ENCODE measurements at places on chromosomes 6 and 20.
A peak's percentile ranks its signal among the peaks of the same experiment; 100 is the strongest.

GRCh38 chr20:31663524-31663837 is 25.8 kb downstream of the COX4I2 start:
- DNase-seq, result no peak

DNA sequence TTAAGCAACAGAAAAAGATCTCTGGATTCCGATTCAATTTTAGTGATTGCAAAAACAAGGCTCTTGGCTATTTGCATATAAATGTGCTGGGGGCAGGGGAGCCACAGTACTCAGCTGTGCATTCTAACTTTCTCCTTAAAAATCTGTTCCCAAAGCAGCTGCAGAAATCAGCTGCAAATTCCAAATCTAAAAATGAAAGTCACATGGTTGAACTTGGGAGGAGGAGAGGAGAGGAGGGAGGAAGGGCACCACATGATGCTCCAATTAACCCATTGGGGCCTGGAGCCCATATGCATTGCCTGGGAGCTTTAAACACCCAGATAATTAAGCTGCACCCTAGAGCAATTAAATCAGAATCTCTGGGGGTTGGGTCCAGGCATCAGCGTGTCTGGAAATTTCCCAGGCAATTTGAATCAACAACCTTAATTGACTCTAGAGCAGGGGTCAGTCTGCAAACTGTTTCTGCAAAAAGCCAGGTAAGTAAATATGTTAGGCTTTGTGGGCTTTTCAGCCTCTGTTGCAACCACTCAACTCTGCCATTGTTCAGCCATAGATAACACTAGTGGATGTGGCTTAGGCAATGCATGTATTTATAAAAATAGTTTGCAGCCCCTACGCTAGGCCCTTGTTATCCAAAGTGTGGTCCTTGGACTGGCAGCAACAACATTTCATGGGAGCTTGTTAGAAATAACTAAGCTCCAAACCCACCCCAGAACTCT is 508.1 kb downstream of the KIF16B start:
- peak; percentile 49 for DNase-seq

- peak; percentile 28 for DNase-seq
Measured at GRCh38 chr6:4441981-4442434, 306.6 kb upstream of the ECI2 start.

DNA sequence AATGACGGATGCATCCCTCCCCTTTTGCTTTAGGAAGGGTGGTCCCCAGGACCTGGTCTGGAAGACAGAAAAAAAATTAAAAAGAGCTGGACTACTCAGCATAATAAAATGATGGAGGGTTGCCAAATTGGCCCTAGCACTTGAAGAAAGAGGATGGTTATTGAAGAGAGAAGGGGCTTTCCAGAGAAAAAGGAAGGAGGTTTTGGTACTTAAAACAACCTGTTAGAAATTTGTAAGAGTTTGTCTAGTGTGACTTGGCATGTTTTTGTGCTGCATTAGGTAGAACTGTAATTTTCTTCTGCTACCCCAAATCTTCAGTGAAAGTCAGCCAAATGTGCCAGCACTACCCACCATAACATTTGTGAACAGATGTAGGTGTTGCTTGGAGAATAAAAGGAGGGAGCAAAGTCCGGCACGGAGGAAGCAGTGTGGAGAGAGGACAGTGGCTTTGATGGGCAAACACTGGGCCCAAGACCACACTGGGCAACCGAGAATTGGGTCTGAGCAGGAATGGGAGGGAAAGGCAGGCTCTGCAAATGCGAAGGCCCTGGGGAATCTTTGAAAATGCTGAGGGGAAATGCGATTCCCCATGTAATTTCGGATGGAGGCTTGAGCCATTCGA is 160.9 kb downstream of the QRSL1 start:
- no peak for DNase-seq

GRCh38 chr6:160418370-160418769 is 70.2 kb downstream of the SLC22A3 start:
- no peak for DNase-seq

GRCh38 chr6:27604986-27605385 is 132.1 kb upstream of the ZNF184 start:
- no peak for DNase-seq

GRCh38 chr20:11546939-11547338 is 370.8 kb upstream of the BTBD3 start:
- no peak for DNase-seq

GRCh38 chr20:35306931-35307517 is 14.8 kb upstream of the FAM83C start:
- peak; percentile 81 for DNase-seq

- no peak for DNase-seq
Measured at GRCh38 chr6:21332660-21333059, 260.9 kb upstream of the SOX4 start.

- DNase-seq, result no peak
Measured at GRCh38 chr6:108145639-108146038, 20.2 kb upstream of the NR2E1 start.

- peak; percentile 68 for DNase-seq
Measured at GRCh38 chr6:116411284-116411623, 40.5 kb downstream of the DSE start.

DNA sequence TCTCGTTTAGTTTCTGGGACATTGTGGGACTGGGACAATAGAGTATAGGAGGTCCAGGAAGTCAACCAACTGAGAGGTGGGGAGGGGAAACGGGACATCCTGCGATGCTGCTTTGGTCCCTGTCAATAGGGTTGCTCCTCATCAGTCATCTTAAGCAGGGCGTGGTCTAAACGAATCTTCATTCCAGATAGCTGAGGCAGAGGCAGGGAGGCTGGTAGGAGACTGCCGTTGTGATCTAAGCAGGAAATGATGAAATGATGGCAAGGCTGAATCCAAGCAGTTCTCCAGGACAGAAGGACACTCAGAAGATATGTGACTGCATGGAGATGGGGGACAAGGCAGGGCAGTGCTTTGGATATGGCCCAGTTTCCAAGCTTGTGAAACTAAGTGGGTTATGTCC is 953.4 kb downstream of the KIF16B start:
- no peak for DNase-seq

DNA sequence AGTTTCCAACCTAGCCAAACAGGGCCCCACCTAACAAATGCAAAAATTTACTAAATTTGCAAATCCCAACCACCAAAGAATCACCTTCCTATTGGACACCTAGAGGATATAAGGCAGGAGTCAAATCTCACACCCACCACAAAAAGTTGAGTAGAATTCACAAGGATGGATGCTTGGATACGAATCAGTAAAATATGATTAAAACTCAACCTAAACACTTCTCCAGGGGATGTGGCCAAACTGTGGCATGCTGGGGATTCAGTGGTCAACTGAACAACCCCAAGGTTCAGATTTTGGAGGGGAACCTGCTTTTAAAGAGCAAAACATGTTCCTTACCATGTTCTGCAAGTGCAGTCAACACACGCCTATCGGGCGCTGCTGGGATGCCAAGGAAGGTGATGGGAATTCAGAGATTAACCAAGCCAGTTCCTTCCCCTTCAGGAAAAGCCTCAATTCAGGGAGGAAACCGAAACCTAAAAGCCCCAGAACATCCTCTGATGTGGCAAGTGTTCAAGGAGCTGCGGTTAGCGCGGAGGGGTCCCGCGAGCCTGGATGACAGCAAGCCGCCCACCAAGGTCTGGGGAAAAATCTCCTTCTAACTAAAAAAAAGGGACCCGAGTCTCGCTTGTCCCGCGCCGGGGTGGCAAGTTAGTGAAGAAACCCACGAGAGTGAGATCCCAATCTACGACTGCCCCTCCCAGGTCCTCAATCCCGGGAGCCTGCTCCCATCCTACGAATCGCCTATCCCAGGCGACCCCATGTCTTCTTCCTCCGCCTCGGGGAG is 902 bp downstream of the SAMHD1 start:
- DNase-seq, result peak; percentile 13

GRCh38 chr20:55538261-55538908 is 466.9 kb downstream of the CBLN4 start:
- DNase-seq, result peak; percentile 20

- DNase-seq, result no peak
Measured at GRCh38 chr6:18795726-18796125, 408.6 kb downstream of the RNF144B start.

DNA sequence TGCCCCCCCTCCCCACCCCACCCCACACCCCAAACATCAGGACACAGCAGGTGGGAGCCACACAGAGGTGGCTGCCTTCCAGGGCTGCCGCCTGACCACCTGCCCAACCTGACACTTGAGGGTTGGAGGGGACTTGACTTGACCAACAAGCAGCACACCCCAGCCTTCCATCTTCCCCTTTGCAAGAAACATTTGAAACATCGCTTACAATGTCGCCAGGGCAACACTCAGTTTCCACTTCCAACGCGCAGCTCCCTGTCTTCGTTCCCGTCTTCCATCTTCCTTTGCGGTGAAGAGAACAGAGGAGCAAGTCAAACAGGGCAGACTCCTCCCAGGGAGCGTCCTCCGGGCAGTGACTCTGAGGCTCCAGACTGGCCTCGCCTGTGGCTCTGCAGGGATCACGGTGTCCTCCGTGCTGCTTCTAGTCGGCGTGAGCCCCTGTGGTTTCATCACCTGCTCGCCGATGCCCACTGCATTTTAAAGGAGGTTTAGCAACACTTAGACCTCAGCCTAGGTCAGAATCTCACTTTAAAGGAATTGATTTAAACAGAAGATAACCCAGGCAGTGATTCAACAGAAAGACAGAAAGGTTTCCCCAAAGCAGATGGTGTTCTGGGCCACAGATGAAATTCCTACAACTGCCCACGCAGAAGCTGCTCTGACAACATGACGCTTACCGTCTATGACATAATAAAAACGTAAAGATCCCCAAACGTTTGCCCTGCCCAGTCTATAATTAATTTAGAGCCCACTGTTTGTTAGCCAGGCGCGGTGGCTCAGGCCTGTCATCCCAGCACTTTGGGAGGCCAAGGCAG is 130.8 kb downstream of the TAF4 start:
- no peak for DNase-seq

DNA sequence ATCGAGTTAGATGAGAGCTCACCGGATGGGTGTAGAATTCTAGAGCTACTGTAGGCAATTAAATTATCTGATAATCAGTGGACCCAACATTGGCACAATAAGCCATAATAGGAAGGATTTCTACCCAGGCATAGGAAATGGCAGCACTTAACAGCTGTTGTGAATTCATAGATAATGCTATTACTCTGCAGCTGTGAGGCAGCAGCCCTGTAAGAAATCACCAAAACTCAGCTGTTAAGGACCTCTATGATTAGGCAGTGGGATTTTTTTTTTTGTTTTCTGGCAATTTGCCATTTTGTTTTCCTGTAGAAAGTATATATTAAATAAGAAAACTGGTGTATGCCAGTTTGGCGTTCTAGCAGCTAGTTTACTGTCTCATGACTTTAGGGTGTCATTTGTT is 609.1 kb upstream of the SLC35B3 start:
- no peak for DNase-seq

DNA sequence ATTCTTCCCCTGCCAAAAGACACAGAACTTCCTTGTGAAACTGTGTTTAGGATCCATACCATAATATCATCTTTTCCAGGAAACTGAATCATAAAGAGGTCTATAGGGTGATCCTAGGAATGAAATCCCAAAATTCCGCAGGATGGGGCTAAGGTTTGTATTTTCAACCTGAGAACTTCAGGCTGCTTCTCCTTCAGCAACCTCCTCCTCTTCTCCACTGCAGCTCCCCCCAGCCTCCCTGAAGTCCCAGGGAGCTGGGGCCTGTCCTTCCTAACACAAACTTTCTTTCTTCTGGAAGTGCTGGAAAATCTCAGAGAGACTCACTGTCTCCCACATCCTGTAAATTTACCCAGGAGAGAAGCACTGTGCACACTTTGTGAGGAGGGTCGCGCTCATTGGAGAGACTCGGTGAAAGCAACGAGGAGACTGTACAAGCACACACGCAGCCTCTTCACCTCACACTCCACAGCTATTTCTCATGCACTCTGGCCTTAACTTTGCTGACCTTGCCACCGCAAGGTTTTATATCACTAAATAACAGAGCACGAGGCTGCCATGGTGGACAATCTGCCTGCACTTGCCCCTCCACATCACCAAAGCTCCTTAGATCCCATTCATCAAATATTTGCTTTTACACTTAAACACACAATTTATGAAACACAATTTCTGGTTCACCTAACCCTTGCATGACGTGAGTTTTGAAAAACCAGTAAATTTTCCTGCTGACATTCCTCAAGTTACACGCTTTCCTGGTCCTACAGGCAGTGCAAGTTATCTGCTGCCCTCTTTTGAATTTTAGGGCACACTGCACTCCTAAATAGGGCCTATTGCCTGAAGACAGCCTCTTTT is 14.3 kb downstream of the ID4 start:
- peak; percentile 87 for DNase-seq

DNA sequence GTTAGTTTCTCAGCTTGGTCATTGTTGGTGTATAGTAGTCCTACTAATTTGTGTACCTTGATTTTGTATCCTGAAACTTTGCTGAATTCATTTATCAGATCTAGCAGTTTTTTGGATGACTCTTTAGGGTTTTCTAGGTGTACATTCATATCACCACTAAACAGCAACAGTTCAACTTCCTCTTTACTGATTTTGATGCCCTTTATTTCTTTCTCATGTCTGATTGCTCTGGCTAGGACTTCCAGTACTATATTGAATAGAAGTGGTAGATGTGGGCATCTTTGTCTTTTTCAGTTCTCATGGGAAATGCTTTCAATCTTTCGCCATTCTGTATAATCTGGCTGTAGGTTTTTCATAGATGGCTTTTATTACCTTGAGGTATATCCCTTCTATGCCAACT is 61.3 kb upstream of the HEY2 start:
- no peak for DNase-seq

- peak; percentile 55 for DNase-seq
Measured at GRCh38 chr20:32332614-32333013, 25.5 kb upstream of the ASXL1 start.

DNA sequence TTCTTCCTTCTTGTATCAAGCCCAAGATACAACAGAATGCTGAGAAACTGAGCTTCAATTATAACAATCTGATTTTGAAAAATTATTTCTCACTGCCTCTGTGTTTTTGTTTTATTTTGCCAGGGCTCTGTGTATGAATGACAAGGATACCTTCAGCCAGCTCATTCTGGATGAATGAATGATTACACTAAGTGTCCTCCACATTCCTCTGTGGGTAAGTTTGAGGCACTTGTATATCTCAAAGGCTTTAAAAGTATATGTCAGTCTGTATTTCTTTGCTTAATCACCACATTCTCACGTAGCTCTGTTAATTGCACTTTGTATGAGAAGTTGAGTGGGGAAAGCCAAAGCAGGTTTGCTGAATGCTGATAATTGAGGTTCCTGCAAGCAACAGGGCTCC is 95.1 kb downstream of the TIAM2 start:
- DNase-seq, result no peak

- no peak for DNase-seq
Measured at GRCh38 chr6:6661191-6661590, 72.7 kb downstream of the LY86 start.

DNA sequence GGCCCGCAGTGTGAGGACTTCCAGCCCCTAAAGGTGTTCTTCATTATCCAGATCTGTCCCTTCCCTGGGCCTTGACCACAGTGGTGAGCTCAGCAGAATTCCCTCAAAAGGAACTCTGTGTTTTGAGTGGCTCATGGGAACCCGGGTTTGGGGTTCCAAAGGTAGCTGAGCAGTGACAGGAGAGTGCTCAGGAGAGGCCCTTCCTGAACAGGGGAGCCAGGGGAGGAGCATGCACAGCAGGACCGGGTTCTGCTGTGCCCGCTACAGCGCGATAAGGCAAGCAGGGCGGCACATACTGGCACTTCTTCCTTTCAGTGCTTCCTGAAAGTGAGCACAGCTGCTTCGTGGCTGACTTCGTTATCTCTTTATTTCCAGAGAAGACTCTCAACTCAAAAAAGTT is 88.3 kb downstream of the SSR1 start:
- no peak for DNase-seq

GRCh38 chr6:153031335-153031955 is 28.9 kb upstream of the MTRF1L start:
- no peak for DNase-seq
